ENCODE measurements at places on chromosomes 6 and 20. TPM values are rescaled to one million over a fixed set of nuclear protein-coding genes. Genes with fewer than 3 reads are reported as not detected.

- no peak for DNase-seq
Observed at GRCh38 chr6:34374069-34374468, 18.4 kb downstream of the NUDT3 start.

DNA sequence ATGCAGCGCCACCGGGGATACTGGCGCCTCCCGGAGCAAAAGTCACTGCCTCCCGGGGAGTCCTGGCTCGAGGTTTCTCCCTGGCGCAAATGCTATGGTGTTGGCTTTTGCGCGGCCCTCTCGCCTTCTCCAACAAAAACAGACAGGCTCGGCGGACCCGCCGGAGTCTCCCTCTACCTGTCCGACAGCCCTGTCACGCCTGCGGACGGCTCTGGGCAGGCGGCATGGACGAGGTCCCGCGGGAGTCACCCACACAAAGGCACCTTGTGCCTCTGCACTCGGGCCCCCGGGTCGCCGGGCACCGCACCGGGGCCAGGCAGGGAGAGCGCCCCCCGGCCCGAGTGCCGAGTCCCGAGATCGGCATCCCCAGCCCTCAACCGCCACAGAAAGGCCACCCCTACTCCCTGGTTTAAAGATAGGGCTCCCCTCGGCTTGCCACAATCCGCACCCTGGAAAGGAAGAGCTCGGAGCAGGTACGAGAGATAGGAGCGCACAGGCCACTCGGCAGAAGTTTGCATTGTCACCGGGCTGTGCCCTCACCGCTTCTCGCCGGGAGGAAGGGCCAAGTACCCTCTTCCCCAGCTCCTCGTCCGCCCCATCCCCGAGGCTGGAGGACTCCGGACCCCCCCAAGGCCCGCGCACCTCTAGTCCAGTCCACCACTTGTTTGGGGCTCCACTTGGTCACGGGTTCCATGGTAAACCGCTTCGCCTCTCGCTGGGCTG is 903 bp downstream of the CNKSR3 start:
- DNase-seq, result no peak

GRCh38 chr6:110329348-110329713 is 28.8 kb downstream of the METTL24 start:
- no peak for DNase-seq

DNA sequence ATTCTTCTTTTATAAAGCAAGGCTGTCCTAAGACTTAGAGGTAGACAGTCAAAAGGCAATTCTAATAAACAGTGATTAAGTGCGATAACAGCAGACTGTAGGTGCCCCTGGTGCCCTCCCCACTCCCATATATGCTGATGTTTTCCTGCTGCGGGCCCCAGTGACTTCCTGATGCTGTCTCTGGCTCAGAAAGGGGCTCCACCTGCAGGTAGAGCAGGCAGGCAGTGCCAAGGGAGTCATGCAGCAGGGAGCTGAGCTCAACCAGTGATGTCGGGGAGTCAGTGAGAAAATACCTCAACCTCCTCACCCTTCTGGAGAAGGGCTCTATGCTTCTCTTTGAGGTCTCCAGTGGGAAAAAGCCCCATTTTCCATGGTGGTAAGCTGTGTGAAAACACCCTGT is 126.7 kb upstream of the SSTR4 start:
- no peak for DNase-seq

DNA sequence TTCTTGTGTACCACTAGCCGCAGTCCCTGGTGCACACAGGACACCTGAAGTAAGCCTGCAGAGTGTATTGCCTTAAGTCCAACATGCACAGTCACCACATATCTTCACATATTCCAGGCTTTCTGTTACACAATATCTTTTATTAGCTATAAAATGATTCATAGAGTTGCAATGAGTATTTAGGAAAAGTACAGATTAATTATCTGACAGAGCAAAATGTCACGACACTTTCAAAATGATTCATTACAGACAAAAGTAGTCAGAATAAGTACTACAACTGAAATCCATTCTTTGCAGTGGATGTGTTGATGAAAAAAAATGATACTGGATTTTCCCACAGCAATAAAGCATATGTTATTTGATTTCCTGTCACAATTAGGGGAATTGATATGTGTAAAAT is 199.5 kb upstream of the ASCC3 start:
- DNase-seq, result no peak

DNA sequence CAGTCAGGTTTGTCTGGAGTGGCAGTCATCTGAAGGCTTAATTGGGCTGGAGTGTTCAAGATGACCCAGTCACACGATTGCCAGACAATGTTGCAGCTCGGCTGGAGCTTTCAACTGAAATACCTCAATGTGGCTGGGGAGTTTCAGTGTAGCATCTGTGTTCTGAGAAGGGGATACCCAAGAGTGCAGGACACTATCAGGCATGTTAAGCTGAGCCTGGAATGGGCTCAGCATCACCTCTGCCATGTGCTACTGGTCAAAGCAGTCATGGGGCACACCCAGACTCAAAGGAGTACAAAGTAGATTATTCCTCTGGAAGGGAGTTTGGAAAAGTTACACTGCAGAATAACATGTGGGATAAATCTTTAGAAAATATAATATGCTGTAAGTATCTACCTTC is 363.9 kb downstream of the KIF16B start:
- no peak for DNase-seq

DNA sequence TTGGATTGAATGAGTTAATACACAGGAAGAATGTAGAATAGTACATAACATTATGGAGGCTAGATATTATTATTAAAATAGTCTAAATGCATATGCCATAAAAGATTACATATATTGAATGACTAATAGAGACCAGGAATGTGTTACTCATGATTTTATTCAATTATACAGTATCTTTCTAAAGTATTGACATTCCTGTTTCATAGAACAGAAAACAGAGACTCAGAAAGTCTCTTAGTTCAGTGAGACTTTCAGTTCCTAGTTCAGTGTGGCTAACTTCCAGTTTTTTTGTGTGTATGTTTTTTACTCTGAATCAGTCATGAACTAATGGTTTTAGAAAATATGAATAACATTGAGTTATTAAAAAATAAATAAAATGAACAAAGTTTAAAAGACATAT is 34.6 kb upstream of the TMEM244 start:
- DNase-seq, result no peak

Gene ENPP3
- 0.15 TPM for polyA plus RNA-seq

Gene MCHR2
- not detected for polyA plus RNA-seq

Gene GPX5
- 0.84 TPM for polyA plus RNA-seq

Gene LTB
- 1,182 TPM for polyA plus RNA-seq

Gene FAM83C
- not detected for polyA plus RNA-seq

Gene OTOR
- not detected for polyA plus RNA-seq

Gene TBC1D22B
- 11.2 TPM for polyA plus RNA-seq

Gene SNAP91
- polyA plus RNA-seq, result not detected

Gene UNC5CL
- 0.40 TPM for polyA plus RNA-seq

Gene CNKSR3
- polyA plus RNA-seq, result not detected

Gene LY6G6C
- polyA plus RNA-seq, result not detected

Gene GABRR1
- not detected for polyA plus RNA-seq

Gene PGBD1
- polyA plus RNA-seq, result 0.87 TPM
